ENCODE measurements at places on chromosomes 5 and 9.

- no peak for DNase-seq
Measured at GRCh38 chr5:17186256-17186655, 31.2 kb upstream of the BASP1 start.

DNA sequence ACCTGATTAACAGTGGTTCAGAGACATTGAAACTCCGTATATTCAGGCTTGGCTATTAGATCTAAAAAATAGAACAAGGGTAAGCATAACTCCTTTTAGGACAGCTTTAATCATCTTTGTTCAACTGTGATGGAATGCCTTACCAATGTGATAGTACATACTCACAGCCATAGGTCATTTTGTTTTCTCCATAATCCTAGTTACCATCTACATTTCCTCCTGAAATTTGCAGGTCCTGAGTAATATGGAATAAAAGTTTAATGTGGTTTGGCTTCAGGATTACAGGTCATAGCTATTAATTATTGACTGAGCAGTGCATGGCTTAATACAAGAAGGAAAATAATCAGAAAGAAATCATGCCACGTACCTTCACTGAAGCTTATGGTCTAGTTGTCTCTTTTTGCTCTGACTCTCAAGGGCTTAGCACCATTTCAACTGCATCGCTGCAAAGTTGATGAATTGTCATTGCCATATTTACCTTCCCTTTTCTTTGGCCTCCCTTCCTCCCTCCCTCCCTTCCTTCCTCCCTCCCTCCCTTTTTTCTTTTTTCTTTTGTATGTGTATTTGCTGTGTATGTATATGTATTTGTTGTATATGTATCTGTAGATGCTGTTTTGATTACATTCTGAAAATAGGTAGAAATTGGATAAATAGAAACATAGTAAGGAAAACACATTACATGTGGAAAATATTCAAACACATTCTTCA lies 250.9 kb upstream of the ZNF608 start:
- no peak for DNase-seq

DNA sequence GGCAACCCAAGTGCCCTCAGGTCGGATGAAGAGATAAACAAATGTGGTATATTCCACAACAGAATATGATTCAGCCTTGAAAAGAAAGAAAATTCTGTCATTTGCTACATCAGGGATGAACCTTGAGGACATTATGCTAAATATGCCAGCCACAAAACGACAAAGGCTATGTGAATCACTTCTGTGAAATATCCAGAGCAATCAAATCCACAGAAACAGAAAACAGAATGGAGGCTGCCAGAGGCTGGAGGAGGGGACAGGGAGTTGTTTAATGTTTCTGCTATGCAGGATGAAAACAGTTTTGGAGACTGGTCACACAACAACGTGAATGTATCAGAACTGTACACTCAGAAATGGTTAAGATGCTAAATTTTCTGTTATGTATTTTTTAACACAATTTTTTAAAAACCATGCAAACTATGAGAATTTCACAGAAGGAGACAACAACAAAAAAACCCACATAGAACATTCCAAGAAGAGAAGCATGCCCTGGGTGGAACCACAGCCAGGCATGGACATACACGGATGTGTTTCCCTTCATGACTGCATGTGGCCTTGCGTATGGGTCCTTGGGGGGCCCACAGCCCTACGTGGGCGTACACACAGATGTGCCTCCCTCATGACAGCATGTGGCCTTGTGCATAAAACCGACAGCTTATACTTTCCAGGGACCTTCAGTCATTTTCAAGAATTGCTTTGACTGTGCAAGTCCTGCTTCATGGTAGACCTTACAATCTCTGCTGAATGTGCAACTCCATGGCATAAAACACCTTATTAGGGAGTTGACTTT lies 146.7 kb downstream of the ROR2 start:
- DNase-seq = no peak

GRCh38 chr9:6759185-6759977 lies 1.6 kb downstream of the KDM4C start:
- DNase-seq = peak; percentile 2
